Caudate nucleus (tissue), 63 donors: ENCODE measurements at places on chromosomes 6 and 20.

DNA sequence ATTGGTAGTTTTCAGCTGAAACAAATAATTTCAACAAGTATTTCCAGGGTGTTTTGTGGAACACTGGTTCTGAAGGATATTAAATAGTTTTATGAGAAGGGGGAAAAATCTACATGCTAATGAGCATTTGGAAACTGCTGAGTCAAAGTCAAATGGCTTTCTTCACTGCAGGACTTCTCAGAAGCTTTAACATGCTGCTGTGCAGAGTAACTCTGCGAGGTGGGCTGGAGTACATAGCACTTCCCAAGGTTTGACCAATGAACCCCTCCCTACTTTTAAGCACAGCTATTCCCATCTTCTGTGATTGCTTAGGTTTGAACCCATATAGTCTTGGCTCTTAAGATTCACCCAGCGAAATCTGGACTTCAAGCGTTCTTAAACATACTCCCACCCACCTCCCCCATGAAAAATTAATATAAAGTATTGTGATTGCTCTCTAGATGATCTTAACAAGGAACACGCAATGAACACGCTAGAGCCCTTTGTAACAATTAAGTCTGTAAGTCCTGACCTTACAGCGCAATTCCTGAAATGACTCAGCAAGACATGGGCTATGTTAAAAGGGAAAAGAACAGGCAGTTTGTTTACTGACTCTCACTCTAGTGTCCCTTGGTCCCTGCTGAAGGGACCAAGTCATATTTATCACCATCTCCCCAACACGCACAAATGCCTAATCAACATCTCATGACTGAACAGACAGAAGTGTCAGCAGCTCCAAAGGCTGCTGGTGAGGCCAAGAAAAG is 105.2 kb downstream of the NFATC2 start:
- no peak for DNase-seq

- no peak for DNase-seq
Observed at GRCh38 chr6:44064089-44064947, 62.9 kb downstream of the MRPL14 start.

GRCh38 chr6:13635948-13636658 is 21.0 kb downstream of the NOL7 start:
- DNase-seq: no peak

DNA sequence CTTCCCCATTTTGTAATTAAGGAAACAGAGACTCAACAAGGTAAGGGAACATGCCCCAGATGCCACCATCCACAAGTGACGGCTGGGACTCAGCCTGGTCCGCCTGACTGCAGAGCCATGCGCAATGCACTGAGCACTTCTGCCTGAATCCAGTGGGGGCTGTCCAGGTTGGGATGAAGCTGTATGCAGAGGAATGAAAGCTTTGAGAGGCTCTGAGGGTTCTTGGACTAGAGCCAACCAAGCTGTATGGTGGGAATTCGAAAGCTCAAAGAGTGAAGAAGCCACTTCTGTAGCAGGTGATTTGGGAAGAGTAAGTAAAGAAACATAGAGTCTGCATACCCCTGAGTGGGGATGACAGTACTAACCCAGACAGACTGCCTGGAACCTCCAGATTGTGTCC is 127.6 kb upstream of the AKAP12 start:
- no peak for DNase-seq

- DNase-seq: no peak
Observed at GRCh38 chr6:132247381-132248159, 153.7 kb downstream of the MOXD1 start.
